ENCODE measurements at places on chromosomes 1 and 21.

DNA sequence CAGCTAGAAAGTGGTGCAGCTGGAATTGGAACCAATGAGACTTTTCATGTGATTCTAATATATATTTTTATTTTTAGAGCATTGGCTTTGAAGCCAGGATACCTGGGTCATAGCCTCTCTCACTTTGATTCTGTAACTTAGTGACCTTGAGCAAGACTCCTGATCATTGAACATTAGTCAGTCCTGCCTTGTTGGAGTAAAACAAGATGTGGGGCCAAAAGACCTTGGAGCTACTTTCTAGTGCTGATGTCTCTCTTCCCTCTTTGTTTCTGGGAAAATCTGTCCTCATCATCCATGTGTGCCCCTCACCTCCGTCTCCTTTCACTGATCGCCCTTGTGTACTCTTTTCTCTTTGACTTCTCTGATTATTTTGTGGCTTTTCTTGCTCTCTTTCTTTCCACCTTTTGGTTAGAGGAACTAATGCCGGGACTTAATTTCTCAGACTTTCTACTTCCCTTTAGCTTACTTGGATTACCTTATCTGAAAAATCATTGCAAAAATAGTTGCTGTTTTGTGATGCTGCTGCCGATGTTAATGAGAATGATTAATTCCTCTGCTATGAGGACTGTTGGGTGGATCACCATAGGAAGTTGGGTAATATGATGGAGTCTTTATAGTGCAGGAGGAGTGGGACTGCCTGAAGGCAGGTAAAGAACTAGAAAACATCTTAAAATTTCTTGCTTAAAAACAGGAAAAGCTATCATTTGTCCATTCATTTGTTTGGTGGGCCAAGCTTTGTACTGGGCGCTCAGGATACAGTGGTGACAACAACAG is 72.0 kb downstream of the NOS1AP start:
- no peak for DNase-seq

DNA sequence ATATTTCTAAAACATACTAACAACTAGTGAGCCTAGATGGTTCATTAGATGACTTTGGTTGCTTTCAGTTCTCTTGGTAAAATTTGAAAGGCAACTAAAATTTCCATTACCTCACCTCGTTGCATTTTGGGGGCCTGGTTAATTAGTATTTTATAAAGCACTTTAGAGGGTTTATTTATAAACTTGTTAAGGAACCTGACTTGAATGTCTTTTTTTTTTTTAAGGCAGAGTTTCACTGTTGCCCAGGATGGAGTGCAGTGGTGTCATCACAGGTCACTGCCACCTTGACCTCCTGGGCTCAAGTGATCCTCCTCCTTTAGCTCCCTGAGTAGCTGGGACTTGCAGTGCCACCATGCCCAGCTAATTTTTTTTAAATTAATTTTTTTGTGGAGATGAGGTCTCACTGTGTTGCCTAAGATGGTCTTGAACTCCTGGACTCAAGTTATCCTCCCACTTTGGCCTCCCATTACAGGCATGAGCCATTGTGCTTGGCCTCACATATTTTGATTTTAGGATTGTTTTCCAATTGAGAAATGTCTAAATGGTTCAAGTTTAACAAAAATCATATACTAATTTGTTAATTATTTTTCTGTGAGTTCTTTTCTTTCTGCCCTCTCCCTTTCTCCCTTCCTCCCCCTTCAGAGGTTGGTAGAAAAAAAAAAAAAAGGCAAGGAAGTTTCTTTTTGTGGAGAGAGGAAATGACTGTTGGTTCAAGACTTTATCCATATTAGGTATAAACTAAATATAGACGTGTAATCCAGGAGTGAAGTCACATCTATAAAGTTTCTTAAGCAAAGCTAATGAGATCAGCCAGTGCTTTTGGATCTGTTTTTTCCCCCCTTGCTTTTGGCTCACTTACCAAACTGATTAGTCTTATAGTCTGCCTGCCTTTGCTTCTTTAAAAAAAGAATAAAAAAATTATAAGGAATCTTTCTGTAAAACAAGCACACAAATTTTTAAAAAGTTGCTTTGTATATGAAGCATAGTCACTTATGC is 24.7 kb downstream of the CLIC4 start:
- no peak for DNase-seq

DNA sequence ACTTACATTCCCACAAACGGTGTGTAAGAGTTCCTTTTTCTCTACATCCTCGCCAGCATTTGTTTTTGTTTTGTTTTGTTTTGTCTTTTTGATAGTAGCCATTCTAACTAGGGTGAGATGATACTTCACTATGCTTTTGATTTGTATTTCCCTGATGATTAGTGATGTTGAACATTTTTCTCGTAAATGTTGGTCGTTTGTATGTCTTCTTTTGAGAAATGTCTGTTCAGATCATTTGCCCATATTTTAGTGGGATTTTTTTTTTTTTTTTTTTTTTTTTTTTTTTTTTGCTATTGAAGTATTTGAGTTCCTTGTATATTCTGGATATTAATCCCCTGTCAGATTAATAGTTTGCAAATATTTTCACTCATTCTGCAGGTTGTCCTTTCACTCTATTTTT is 19.2 kb upstream of the GPR161 start:
- DNase-seq, result no peak

- no peak for DNase-seq
Observed at GRCh38 chr1:50373532-50373931, 49.7 kb downstream of the DMRTA2 start.

- no peak for DNase-seq
Observed at GRCh38 chr1:61392409-61393242, 310.3 kb downstream of the NFIA start.

- DNase-seq, result no peak
Observed at GRCh38 chr1:166905900-166906299, 29.8 kb upstream of the TADA1 start.

DNA sequence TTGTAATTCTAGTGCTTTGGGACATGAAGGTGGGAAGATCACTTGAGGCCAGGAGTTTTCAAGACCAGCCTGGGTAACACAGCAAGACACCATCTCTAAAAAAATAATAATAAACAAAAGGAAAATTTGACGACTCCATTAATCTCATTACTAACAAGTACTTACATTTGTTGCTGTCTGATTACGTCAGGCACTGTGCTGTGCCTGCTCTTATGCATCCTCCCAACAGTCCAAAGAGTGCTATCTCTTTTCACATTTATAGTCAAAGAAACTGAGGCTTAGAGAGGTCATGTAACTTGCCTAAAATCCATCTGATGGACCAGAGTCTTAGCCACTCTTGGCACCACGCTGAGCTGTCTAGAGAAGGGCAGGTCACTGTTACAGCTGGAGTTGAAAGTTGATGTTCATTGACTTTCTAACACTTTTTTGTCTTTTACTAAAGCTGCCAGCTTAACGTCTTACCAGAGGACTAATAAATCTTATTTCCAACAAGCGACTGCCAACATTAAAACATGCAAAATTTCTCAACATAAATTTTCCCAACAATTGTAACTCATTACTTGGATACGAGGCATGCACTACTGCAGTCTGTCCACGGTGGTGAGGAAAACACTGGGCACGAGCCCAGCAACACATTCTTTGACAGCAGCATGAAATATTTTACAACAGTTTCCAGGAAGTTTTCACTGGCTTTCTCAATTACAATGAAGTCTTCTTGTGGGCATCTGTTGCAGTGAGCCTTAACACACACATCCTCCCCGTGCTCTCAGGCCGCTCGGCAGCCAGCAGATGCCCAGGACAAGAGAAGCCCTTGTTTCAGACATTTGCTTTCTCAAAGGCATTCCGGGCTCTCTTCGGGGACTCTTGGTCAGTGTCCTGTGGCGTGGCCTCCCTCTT is 262.9 kb upstream of the PROX1 start:
- DNase-seq, result peak; percentile 93

Measured in SK-MEL-5 (cell line).